ENCODE measurements at places on chromosomes 5 and 9.

DNA sequence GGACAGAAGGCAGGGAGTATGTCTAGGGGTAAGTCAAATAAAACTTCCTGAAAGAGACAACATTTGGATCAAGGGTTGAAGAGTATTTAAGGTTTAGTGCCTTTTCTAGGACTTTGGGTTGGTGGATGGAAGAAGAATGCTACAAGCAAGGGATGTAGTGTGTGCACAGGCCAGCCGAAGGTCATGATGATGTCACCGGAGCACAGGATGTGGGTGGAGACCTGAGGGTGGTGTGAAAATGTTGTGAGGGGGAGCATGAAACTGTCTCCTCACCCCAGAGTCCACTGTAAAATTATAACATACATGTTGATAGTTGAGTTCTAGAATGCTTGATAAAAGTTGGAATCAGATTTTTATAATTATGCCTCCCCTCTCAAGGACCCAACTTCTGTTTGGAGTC, 553.3 kb upstream of the SGCD start:
- no peak for DNase-seq

- no peak for DNase-seq
Measured at GRCh38 chr5:31194892-31195555, 1.5 kb downstream of the CDH6 start.

- no peak for DNase-seq
Measured at GRCh38 chr9:134657666-134658377, 16.2 kb downstream of the COL5A1 start.

- DNase-seq: no peak
Measured at GRCh38 chr5:56319526-56320181, 86.5 kb upstream of the ANKRD55 start.

DNA sequence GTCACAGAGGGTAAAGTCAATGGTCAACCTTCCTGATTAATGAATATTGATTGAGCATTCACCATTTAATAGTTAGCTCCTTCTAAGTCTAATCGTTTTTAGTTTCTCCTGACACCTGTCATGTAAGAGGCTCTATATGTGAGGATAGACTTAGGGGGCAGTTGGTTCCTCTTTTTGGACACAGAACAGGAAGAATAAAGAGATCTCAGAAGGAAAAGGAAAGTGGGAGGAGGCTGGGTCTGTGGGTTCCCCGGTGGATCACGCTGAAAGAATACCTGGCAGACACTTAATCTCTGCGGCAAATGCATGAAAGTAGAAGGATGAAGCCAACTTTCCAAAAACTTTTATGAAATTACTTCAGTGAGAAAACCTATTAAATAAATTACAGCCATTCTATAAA, 98.4 kb downstream of the PDE4D start:
- no peak for DNase-seq

DNA sequence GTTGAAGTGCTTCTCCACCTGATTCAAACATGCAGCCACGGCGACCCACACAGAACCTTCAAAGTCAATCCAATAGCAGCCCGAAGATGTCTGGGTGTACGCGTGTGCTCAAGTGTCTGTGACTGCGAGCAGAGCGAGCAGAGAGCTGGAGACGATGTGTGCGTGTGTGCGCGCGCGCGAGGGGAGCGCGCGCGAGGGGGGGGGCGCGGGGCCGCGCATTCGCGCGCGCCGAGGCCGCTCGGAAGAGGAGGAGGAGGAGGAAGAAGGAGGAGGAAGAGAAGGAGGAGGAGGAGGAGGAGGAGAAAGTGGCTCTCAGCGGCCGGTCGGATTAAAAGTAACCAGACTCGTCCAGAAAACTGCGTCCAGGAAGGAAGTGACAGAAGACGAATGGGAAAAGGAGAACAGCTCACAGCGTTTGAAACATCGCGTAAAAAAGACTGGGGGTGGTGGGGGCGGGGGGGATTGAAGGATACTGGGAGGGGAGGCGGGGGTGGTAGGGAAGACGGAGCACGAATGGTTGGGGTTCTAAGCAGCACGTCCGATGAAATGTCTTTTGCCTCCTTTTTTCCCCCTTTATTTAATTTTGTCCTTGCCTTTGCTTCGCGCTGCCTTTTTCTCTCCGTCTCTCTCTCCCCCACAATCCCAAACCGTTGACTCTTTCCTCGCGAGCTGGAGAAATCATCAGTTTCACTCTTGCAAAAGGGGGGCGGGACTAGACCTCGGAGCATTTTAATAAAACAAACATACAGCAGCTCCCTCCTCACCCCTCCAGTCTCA, at the start of gene MEF2C:
TSS of gene MEF2C (minus strand) at position 126 of the 777 bp plus-strand sequence. CDS start 59,396 bp downstream, outside the sequence.
- DNase-seq: no peak

- DNase-seq: no peak
Measured at GRCh38 chr5:142667831-142668230, 18.1 kb downstream of the FGF1 start.

DNA sequence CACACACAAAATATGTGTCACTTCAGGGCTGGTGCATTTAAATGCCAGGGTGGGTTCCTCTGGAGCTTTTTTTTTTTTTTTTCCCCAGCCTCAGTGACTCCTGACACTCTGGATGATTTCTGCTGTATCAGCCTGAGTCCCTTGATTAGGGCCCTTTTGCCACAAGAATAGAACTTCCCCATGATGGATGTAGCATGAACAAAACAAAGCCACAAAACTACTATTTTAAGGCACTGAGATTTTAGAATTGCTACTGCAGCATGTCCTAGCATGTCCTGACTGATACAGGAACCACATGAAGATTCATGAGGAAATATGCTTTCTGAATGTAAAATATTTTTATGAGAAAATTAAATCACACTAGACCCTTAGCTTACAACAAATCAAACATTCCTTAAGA, 13.9 kb upstream of the ADGRD2 start:
- DNase-seq: no peak

DNA sequence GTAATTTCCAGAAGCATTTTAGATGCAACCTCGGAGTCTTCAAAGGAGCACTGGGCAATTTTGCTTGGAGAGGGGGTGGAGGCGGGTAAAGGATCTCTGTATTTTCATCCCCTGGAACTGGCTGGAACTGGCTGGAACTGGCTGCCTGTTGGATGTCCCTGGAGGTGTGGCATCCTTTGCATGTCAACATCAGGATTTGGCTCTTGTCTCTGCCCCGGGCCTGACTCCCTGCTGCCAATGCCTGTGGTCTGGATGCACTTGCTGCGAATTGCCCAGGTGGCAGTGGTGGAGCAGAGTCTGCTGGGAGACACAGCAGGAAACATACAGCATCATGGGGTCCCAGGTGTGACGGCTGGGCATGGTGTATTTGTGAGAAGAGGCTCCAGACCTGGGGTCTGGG, 391.3 kb downstream of the GADD45G start:
- no peak for DNase-seq

DNA sequence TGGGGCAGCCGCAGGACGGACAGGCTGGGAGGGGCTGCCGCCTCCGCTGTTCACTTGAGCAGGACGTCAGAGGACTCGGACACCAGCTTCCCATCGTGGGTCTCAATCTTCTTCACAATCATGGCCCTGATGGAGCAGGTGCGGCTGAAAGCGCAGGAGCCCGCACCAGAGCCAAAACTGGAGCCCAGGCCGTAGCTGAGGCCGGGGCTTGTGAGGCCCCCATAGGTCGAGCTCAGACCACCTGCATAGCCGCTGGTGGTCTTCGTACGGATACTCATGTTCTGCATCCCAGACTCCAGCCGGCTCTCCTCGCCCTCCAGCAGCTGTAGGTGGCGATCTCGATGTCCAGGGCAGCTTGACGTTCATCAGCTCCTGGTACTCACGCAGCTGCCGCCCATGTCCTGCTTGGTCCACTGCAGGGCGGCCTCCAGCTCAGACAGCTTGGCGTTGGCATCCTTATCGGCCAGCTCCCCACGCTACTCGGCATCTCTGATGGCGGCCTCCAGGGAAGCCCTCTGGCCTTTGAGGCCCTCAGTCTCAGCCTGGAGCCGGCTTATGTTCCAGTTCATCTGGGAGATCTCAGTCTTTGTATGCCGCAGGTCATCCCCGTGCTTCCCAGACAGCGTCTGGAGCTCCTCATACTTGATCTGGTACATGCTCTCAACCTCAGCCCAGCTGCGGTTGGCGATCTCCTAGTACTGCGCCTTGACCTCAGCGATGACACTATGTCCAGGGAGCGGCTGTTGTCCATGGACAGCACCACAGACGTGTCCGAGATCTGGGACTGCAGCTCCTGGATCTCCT, 43.7 kb upstream of the DEPDC1B start:
- DNase-seq: no peak

GRCh38 chr5:10652606-10653005, 88.7 kb downstream of the ANKRD33B start:
- DNase-seq: no peak

DNA sequence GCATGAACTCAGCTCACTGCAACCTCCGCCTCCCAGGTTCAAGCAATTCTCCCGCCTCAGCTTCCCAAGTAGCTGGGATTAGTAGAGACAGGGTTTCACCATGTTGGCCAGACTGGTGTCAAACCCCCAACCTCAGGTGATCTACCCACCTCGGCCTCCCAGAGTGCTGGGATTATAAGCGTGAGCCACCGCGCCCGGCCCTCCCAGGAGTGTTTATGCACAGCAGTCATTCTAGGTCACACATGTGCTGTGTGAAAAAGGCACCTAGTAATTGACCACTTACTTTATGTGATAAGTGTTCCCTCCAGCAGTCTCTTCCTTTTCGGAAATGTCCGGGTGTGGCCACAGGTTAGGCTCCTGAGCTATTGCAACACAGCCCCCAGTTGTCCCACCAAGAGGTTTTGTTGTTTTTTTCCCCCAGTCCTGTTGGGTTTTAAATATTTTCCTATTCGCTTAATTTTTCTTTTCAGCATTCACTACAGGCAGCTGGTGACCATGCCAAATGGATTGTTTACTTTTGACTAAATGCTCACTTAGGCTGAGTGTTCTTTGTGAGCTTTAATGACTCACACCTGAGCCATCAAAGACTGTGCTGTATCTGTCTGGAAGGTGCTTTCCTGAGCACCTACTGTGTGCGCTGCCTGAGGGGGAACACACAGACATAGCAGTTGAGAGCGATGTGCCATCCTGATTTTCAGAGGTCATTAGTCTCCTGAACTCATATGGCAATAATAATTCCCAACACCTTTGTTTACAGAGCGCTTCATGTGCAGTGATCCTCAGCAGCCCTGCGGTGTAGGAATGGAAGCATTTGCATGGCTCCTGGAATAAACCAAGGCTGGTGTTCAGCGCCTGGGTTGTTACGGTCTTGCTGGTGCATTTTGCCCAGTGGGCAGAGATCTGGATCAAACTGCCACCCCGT, 94.3 kb downstream of the MVB12B start:
- DNase-seq: no peak

Data from T-helper 2 cell (primary cell).